ENCODE measurements at places on chromosomes 7 and 10. TPM values are rescaled to one million over a fixed set of nuclear protein-coding genes. Genes with fewer than 3 reads are reported as not detected.
A peak's percentile ranks its signal among the peaks of the same experiment; 100 is the strongest.

DNA sequence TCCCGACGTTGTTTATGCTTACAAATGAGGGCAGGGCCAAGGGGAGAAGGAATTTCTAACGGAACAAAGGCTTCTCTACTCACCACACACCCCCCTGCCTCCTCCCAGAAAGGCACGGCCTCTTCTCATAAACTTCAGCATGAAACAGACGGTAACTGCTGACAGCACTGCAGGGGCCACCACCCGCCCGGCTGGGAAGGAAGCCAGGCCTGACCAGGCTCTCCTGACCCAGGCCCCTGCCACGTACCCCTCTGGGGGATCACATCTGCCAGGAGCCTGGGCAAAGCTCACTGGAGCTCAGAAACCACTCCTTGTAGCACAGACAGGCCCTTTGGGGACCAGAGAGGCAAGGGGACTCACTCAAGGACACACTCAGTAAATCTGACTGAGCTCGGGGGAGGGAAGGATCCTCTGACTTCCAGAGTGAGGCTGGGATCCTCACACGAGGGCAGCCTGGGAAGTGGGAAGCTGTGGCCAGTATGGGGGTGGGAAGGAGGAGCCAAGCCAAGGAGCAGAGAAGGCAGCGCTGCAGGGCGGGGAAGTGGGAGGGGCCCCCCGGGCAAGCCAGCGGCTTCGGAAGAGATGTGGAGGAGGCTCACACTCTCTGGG, 46.1 kb downstream of the ZCCHC24 start:
- H3K4me3 ChIP-seq, result no peak overlapping the region
- no peaks in the 10 kb centered on the region for H3K4me1 ChIP-seq
- H3K27ac ChIP-seq, result no peak overlapping the region
- no peak for DNase-seq

DNA sequence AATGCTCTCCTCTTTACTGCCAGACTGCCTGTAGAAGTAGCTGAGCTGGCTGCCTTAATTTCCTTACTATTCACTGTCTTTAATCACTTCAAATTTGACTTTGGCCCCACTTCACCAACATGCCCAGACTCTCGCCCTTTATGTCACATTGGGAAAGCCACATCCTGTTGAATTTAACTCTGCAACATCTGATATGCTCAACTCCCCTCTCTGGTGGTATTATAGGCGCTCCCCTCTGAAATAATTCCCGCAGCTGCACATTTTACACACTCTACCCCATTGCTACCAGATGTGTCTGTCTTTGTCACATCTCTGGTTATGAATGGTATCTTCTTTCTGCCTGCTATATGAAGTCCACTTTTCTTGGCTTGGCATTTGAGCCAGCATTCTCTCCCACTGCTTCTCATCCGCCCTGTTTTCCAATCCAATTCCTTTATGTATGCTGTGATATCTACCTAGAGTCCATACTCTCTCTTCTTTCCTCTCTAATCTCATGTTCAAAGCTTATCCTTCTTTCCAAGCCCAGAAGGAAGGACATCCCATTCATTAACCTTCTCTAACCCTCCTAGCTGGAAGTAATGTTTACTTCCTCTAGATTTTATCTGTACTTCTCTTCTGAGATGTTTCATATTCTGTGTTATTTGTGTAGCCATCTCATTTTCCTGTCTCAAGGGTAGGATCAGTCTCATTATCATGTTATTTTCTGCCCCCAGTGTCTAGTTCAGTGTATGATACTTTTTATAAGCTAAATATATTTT, 134.5 kb downstream of the ST7 start:
- H3K27ac ChIP-seq, result no peak overlapping the region
- H3K4me1 ChIP-seq, result peaks cover 26% of the 10 kb centered on the region
- no peak overlapping the region for H3K4me3 ChIP-seq
- H3K27me3 ChIP-seq, result no peaks in the 10 kb centered on the region
- no peak for DNase-seq

- no peaks in the 10 kb centered on the region for H3K36me3 ChIP-seq
- no peak overlapping the region for H3K27ac ChIP-seq
- H3K4me1 ChIP-seq, result no peaks in the 10 kb centered on the region
- DNase-seq, result no peak
These were observed 133.0 kb upstream of the AUTS2 start for GRCh38 chr7:69465262-69465661.

- H3K27me3 ChIP-seq, result peaks cover 4% of the 10 kb centered on the region
- H3K36me3 ChIP-seq, result peaks cover 28% of the 10 kb centered on the region
- H3K4me3 ChIP-seq, result peak overlapping the region; percentile 99
- DNase-seq, result peak; percentile 18
These were observed 832 bp downstream of the XRCC2 start for GRCh38 chr7:152674860-152675758.

GRCh38 chr10:131041441-131041840, 270.1 kb downstream of the TCERG1L start:
- H3K4me3 ChIP-seq, result no peak overlapping the region
- no peaks in the 10 kb centered on the region for H3K36me3 ChIP-seq

The OR2A42 gene
- not detected for total RNA-seq

The NXPH1 gene
- not detected for total RNA-seq

GRCh38 chr10:116668446-116668845, 47.7 kb downstream of the PNLIPRP2 start:
- H3K4me3 ChIP-seq, result no peak overlapping the region
- peaks cover 43% of the 10 kb centered on the region for H3K27me3 ChIP-seq
- H3K27ac ChIP-seq, result no peak overlapping the region
- H3K36me3 ChIP-seq, result no peaks in the 10 kb centered on the region

- H3K4me3 ChIP-seq, result no peak overlapping the region
- H3K4me1 ChIP-seq, result peaks cover 51% of the 10 kb centered on the region
- H3K36me3 ChIP-seq, result peaks cover 2% of the 10 kb centered on the region
- H3K27ac ChIP-seq, result no peak overlapping the region
These were observed 32.1 kb upstream of the NMT2 start for GRCh38 chr10:15200626-15201025.

The MEOX2 gene
- not detected for total RNA-seq

- peaks cover 4% of the 10 kb centered on the region for H3K4me1 ChIP-seq
- no peaks in the 10 kb centered on the region for H3K27me3 ChIP-seq
- H3K4me3 ChIP-seq, result no peak overlapping the region
- H3K27ac ChIP-seq, result no peak overlapping the region
- DNase-seq, result no peak
- no peaks in the 10 kb centered on the region for H3K36me3 ChIP-seq
These were observed 63.6 kb downstream of the ZRANB1 start for GRCh38 chr10:125005312-125006187.

DNA sequence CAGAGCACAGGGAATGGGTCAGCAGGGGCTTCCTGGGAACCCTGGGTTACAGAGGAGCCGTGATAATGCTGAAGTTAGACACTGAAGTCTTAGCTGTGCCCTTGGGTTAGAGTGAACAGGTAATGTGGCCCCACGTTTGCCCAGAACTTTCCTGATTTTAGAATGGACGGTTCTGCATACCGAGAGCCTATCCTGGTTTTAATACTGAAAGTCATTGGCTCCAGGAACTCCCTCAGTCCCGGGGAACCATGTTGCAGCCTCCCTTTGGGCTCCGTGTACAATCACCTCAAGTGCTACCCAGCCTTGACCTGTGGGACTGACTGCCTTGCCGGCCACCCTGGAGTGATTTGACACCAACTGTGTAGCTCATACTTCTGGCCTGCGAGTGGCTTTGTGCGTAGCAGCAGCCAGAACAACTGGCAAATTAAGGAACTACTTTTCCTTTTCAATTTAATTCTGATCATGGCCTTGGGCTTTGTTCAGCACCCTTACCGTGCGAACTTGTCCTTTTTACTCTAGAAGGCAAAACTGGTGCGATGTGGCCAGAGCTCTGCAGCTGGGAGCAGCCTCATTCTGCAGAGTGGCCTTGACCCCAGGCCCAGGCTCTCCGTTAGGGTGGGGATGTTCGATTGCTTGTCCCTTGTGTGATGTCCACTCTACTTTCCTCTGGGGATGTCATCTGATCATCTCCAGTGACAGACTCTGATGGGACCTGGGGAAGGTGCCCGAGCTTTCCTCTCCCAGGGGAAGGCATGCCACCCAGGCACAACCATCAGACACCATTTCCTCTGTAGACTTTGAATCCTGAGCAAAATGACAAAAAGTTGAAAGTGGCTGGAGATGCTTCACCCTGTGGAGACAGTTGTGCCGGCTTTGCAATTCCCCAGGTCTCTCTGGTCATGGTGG, 265.9 kb downstream of the GLRX3 start:
- H3K4me3 ChIP-seq, result no peak overlapping the region
- peaks cover 3% of the 10 kb centered on the region for H3K27me3 ChIP-seq
- H3K27ac ChIP-seq, result no peak overlapping the region
- no peak for DNase-seq
- no peaks in the 10 kb centered on the region for H3K4me1 ChIP-seq

The ALOX5 gene
- 0.96 TPM for total RNA-seq

DNA sequence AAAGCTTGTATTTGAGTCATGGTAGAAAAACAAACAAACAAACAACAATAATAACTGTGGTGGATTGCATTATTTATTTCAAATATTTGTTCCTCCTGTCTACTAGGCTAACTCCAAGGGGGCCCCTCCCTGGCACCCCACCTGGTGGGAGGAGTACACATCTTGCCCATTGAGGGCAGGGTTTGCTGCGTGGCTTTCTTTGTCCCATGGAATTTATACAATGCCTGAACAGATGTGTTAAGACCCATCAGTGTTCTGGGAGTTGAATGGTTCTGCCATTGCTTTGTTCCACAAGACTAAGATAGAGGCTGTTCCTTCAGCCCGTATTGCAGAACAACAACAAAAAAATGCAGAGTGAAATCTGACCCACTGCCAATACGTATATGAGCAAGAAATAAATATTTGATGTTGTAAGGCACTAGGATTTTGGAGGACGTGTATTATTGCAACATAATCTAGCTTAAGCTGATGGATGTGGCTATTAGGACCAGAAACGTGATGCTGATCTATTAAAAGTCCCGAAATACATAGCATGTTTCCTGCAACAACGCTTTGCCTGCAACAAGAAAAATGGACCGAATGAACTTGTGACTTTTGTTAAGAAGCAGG, 119.1 kb upstream of the JCAD start:
- peaks cover 7% of the 10 kb centered on the region for H3K27me3 ChIP-seq
- H3K36me3 ChIP-seq, result no peaks in the 10 kb centered on the region
- no peak overlapping the region for H3K27ac ChIP-seq
- no peaks in the 10 kb centered on the region for H3K4me1 ChIP-seq

- H3K27me3 ChIP-seq, result peaks cover 20% of the 10 kb centered on the region
- no peak overlapping the region for H3K4me3 ChIP-seq
- H3K27ac ChIP-seq, result no peak overlapping the region
These were observed 20.6 kb upstream of the FAM180A start for GRCh38 chr7:135769005-135769802.

The SFXN3 gene
- 13.9 TPM for total RNA-seq

GRCh38 chr10:79418274-79418673, 27.1 kb downstream of the ZCCHC24 start:
- H3K36me3 ChIP-seq, result no peaks in the 10 kb centered on the region
- no peak for DNase-seq
- H3K27ac ChIP-seq, result no peak overlapping the region
- no peaks in the 10 kb centered on the region for H3K4me1 ChIP-seq
- H3K27me3 ChIP-seq, result no peaks in the 10 kb centered on the region

The SFXN2 gene
- total RNA-seq, result 23.6 TPM

DNA sequence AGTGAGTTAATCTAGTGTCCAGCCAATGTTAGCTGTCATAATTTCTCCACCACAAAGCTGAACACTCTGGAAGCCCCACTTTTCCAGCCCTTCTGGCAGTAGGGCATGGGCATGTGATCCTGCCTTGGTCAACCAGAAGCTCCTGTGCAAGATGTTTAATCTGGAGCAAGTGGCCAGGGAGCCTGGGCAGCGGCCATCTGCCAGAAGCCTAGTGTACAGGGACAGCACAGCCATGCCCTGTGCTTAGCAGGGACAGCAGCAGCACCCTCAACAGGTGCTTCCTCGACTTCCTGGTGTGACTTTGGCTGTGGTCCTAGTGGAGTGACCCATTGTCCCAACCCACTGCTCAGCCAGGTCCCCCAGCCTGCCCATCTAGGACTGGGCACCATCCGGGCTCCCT, 10.3 kb downstream of the RBP3 start:
- H3K36me3 ChIP-seq, result no peaks in the 10 kb centered on the region
- no peak for DNase-seq
- H3K27me3 ChIP-seq, result no peaks in the 10 kb centered on the region
- no peak overlapping the region for H3K27ac ChIP-seq
- no peaks in the 10 kb centered on the region for H3K4me1 ChIP-seq
- H3K4me3 ChIP-seq, result no peak overlapping the region

The TAS2R3 gene
- total RNA-seq, result 0.32 TPM

GRCh38 chr10:27744802-27745731, 552 bp downstream of the MKX start:
- H3K36me3 ChIP-seq, result no peaks in the 10 kb centered on the region
- H3K27me3 ChIP-seq, result peaks cover 76% of the 10 kb centered on the region
- peak; percentile 19 for DNase-seq
- H3K4me3 ChIP-seq, result peak overlapping the region; percentile 64
- no peak overlapping the region for H3K27ac ChIP-seq
- H3K4me1 ChIP-seq, result peaks cover 31% of the 10 kb centered on the region

The IFIT1B gene
- total RNA-seq, result not detected

DNA sequence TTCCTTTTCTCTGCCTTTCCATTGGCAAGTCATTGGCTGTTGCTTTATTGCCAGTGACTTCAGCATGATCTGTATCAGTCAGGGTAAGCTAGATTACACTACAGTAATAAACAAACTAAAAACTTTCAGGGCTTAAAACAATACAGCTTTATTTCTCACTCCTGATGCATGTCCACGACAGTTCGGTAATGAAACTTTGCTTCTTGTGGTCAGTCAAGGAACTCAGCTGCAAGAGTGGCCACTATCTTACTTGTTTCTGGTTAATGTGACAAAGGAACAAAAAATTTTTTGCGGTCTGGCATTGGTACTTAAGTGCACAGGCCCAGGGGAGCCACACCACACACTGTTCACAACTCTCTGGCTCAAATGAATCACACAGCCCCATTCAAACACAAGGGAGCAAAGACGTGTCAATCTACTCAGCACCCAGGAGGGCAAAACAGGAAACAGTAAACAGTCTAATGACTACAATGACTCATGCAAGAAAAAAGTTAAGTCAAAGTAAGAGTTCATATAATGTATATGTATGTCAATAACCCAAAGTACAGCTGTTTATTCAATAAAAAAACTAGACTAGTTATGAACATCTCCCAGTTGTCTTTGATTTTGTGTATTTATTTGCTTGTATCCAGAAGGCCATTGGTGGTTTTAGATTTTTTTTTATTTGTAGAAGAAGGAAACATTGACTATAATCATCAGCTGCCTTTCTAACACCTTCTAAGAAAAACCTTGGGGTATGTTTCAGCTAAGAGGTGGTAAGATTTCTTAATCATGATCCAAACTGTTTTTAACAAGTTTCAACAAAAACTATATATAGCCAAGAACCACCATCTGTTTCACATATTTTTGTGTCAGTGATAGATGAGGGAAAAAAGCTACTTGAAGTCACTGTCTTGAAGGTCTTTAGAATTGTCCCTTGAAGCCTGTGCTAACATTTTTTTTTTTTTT, 134.4 kb upstream of the FAM3C start:
- peaks cover 32% of the 10 kb centered on the region for H3K4me1 ChIP-seq
- peaks cover 20% of the 10 kb centered on the region for H3K27me3 ChIP-seq
- peak overlapping the region; percentile 29 for H3K4me3 ChIP-seq
- peak; percentile 58 for DNase-seq

GRCh38 chr7:434891-435629, 84.6 kb downstream of the PDGFA start:
- no peaks in the 10 kb centered on the region for H3K27me3 ChIP-seq
- peaks cover 7% of the 10 kb centered on the region for H3K4me1 ChIP-seq
- H3K27ac ChIP-seq, result no peak overlapping the region
- peak overlapping the region; percentile 42 for H3K4me3 ChIP-seq
- no peaks in the 10 kb centered on the region for H3K36me3 ChIP-seq

GRCh38 chr10:62264702-62265436, 3.8 kb downstream of the RTKN2 start:
- H3K4me1 ChIP-seq, result peaks cover 12% of the 10 kb centered on the region
- H3K36me3 ChIP-seq, result no peaks in the 10 kb centered on the region
- no peak for DNase-seq

The ELN gene
- total RNA-seq, result not detected

All from activated naive CD8-positive, alpha-beta T cell treated with anti-CD3 and anti-CD28 coated beads for 36 hours (primary cell).